Cerebellum (tissue), 4 donors: ENCODE measurements at places on chromosomes 6 and 20. TPM values are rescaled to one million over a fixed set of nuclear protein-coding genes. Genes with fewer than 3 reads are reported as not detected.

IL17F gene
- total RNA-seq: not detected

ADGB gene
- 0.36 TPM for total RNA-seq

HLA-DQB2 gene
- not detected for total RNA-seq

OR2J3 gene
- total RNA-seq: not detected

LRFN2 gene
- 5.4 TPM for total RNA-seq

UNC5CL gene
- 0.64 TPM for total RNA-seq

NOTCH4 gene
- 6.9 TPM for total RNA-seq

AVP gene
- total RNA-seq: not detected

LKAAEAR1 gene
- 0.36 TPM for total RNA-seq

TRIM10 gene
- 0.36 TPM for total RNA-seq

FAM135A gene
- 83.0 TPM for total RNA-seq

GUCA1A gene
- total RNA-seq: 1.6 TPM

HLA-DRA gene
- total RNA-seq: 3.6 TPM

TUBB1 gene
- 1.2 TPM for total RNA-seq

CHRNA4 gene
- total RNA-seq: 7.0 TPM

DNAH8 gene
- total RNA-seq: 0.09 TPM

PPP1R3G gene
- total RNA-seq: 1.00 TPM

TSPYL1 gene
- 69.4 TPM for total RNA-seq

CLPSL1 gene
- total RNA-seq: not detected

OXT gene
- not detected for total RNA-seq

PRRT1 gene
- 1.2 TPM for total RNA-seq

RSPO3 gene
- 7.4 TPM for total RNA-seq

PCSK2 gene
- 24.1 TPM for total RNA-seq

MEP1A gene
- total RNA-seq: 0.09 TPM

CTCFL gene
- total RNA-seq: not detected

PKIB gene
- 3.3 TPM for total RNA-seq

CRIP3 gene
- 5.8 TPM for total RNA-seq

RIN2 gene
- total RNA-seq: 37.4 TPM

CD109 gene
- 3.1 TPM for total RNA-seq

RIPOR3 gene
- 2.7 TPM for total RNA-seq

FAM83C gene
- total RNA-seq: not detected

BMP7 gene
- total RNA-seq: 13.5 TPM

ATRN gene
- 44.6 TPM for total RNA-seq

ENTPD6 gene
- total RNA-seq: 38.0 TPM

KHDRBS2 gene
- total RNA-seq: 35.1 TPM

FUT9 gene
- total RNA-seq: 73.0 TPM

TREM2 gene
- 6.0 TPM for total RNA-seq

PAX1 gene
- total RNA-seq: not detected

NR2E1 gene
- total RNA-seq: not detected

MCCD1 gene
- total RNA-seq: not detected

MICB gene
- 0.36 TPM for total RNA-seq
